ENCODE measurements at places on chromosomes 2 and 18.

GRCh38 chr18:70671889-70672565 lies 383.2 kb downstream of the SOCS6 start:
- no peak for DNase-seq

DNA sequence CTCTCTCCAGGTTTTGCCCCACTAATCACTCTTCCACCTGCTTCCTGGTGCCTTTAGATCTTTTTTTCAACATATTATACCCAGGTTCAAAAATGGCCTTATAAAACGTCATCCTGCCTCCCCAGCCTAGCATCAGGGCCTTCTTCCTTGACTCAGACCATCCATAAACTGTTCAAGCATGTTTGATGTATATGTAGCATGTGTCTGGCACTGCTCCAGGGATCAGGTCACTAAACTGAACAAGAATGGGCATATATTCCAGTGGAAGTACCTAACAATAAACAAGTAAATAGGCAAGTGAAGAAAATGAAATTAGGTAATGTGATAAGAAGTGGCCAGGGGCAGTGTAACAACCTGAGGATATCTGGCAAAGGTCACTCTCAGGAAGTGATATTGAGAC lies 141.2 kb downstream of the TRIB2 start:
- DNase-seq: no peak

DNA sequence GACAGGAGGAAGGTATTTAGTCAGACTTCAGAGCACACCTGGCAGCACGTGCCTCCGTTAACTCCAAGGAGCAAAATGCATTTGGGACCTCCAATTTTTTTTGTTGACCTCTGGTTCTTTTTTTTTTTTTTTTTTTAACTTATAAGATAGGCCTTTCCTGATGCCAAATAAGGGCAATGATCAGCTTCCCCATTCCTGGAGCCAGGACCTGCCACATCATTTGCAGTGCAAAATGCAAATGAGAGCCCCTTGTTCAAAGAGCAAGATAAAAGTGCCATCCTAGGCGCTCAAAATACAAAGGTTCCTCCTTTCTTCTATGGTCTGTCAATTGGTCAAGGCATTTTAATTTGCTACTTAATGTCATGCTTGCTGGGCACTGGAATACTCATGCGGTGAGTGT lies 133.2 kb upstream of the REV1 start:
- no peak for DNase-seq

- DNase-seq: no peak
These were observed 103.8 kb upstream of the CCDC150 start for GRCh38 chr2:196535742-196536141.

- no peak for DNase-seq
These were observed 201.8 kb upstream of the HDAC4 start for GRCh38 chr2:239602290-239603282.
